ENCODE measurements at places on chromosomes 6 and 20.
A peak's percentile ranks its signal among the peaks of the same experiment; 100 is the strongest.

DNA sequence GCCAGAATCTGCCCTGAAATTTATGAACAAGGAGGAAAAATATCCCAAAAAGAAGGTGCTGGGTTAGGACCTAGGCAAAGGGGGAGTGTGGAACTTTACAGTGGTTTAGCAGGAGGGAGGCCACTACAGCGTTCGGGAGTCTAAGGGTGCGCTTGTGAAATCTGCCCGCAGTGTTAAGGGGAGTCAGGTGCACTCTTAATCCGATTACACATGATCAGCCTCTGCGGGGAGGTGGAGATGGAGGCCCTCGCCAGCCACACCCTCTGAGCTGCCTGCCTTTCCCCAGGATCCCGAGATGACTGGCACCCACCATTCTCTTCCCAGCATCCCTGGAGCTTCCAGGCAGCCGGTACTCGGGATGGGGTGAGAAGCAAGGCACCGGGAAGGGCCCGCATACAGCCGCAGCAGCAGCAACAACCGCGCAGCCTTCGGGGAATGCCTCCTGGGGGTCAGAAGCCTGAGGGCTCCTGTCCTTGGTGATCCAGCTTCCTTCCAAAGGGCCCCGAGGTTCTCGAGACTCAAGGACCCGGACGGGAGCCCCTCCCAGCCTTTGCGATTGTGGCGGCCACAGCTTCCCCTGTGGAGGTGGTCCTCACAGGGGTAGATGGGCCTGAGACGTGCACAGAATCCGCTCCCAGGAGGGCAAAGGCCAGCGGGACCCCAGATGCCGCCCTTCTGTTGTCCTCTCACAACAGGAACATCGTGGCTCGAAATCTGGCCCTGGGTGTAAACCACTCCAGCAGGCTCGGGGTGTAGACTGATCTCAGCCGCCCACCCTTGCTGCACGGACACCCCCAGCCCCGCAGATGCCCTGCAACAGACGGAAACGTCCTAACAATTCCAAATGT lies 57.3 kb upstream of the CST7 start:
- DNase-seq: no peak

DNA sequence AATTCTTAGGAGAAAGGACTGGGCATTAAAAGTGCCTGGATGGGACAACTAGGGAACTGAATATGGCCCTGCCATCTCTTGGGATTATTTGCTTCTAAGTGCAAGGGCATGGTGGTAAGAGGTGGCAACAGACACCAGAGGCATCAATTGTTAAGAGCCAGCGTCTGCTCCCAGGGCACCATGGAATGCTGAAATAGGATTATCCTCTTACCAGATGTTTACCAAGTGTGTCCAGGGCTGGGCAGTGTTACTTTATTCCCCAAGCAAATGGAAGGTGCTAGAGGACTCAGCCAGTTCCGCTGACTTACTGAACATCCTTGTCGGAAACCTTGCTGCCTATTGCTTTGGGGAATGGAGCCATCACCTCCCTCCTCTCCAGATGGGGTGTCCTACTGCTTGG lies 273.6 kb upstream of the SUPT3H start:
- no peak for DNase-seq

DNA sequence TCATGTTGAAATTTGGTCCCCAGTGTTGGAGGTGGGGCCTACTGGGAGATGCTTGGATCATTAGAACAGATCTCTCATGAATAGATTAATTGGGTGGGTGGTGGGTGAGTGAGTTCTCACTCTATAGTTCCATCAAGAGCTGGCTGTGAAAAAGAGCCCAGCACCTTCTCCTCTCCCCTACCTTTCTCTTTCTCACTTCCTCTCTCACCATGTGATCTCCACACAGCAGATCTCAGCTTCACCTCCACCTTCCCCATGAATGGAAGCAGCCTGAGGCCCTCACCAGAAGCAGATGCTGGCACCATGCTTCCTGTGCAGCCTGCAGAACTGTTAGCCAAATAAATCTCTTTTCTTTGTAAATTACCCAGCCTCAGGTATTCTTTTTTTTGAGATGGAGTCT lies 12.9 kb upstream of the GMNN start:
- DNase-seq: no peak

- DNase-seq: no peak
Measured at GRCh38 chr20:14536738-14537137, 199.3 kb upstream of the FLRT3 start.

GRCh38 chr6:130885392-130886192 lies 58.4 kb downstream of the SMLR1 start:
- peak; percentile 77 for DNase-seq

DNA sequence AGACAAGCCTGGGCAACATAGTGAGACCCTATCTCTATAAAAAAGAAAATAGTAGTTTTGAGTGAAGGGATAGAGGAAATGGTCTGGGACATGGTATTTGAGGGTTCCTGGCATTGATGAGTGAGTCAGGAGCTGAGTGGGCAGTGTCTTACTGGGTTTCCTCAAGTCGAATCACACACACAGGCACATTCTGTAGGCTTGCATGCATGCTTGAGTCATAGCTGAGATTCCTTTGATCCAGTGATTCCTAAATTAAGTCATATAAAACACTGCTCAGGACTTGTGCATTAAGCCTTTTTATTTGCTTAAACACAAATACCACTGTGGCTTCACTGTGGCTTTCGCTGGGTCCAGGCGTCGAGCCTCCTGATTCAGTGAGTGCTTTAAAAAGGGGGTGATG lies 71.8 kb upstream of the TMEM181 start:
- DNase-seq: no peak

GRCh38 chr6:114611696-114612095 lies 268.9 kb upstream of the HS3ST5 start:
- no peak for DNase-seq

- DNase-seq: no peak
Measured at GRCh38 chr6:127606131-127606562, 29.2 kb downstream of the C6orf58 start.

DNA sequence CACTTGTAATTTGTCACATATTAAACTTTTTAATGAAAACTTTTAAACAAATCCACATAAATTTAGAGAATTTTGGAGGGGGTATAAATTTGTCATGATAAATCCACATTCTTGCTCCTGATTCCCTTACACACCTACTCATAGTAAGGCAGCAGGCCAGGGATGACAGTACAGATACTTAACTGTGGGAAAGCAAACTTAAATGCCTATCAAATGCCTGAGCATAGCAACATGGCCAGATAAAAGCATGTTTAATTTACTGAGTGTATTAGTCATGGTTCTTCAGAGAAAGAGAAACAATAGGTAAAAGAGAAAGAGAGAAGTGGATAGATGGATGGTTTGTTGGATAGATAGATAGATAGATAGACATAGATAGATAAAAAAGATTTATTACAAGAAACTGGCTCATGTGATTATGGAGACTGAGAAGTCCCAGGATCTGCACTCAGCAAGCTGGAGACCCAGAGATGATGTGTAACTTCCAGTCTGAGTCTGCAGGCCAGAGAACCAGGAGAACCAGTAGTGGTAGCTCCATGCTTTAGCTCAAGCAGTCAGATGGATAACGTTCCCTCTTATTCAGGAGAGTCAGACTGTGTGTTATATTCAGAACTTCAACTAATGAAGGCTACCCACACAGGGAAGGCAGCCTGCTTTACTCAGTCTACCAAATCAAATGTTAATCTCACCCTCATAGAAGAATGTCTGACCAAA lies 15.9 kb upstream of the ADGRF1 start:
- DNase-seq: no peak

GRCh38 chr6:89045011-89045387 lies 35.6 kb upstream of the PNRC1 start:
- no peak for DNase-seq

DNA sequence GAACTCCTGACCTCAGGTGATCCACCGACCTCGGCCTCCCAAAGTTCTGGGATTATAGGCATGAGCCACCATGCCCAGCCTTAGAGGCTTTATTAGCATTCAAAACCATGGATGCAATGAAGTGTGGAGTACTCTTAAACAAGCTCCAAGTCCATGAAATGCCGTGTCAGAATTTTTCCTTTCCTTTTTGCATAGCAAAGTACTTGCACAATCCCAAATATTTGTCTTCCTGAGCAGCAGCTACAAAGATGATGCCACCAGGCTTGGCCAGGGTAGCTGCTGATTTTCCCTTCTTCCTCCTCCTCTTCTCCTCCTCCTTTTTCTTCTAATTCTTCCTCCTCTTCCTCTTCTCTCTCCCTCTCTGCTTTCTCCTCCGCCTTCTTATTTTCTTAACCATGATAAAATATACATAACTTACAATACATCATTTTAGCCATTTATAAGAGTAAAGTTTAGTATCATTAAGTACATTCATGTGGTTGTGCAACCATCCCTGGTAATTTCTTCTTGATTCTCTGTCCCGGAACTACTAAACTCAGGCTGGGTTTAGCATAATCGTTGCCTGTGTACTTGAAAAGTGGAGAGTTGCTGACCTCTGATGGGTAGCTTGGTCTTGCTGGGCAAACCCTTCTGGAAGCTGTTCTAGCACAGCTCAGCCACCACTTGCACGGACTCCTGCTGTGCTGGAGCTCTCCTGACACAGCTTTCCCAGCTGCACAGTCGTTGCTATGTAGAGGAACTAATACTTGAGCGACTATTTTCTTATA lies 20.3 kb downstream of the MUCL3 start:
- no peak for DNase-seq

DNA sequence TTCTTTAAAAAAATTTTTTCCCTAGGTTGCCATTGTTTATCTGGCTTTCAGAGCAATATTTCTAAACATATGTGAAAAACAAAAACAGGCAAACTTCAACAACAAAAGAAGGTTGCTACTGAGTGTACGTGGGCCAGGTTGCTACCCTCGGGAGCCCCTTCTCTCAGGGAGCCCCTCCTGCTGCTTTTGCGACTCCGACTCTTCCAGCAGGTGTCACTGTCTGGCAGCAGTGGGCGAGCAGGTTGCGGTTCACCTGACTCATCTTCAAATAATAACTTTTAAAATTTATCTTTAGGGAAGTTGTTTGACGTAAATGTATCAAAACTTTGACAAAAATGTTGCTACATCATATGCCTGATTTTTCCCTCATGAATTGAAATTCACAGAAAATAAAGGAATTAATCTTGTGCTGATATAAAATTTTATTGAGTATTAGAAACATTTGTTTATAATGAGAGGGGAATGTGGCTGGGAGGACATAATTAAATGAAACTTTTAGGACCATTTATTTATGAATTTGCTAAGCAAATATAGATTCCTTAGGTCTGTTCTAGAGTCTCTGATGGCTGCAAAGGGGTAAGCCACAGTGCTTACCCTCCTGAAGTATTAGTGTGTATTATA lies 138.8 kb downstream of the HIVEP1 start:
- DNase-seq: no peak

GRCh38 chr20:53837126-53837826 lies 233.1 kb downstream of the BCAS1 start:
- no peak for DNase-seq
